Aorta (tissue), 5 donors: ENCODE measurements at places on chromosomes 6 and 20.

- H3K4me1 ChIP-seq: no peaks in the 10 kb centered on the region
- no peak overlapping the region for H3K27ac ChIP-seq
- DNase-seq: no peak
Observed at GRCh38 chr6:37916149-37916548, 96.6 kb downstream of the ZFAND3 start.

DNA sequence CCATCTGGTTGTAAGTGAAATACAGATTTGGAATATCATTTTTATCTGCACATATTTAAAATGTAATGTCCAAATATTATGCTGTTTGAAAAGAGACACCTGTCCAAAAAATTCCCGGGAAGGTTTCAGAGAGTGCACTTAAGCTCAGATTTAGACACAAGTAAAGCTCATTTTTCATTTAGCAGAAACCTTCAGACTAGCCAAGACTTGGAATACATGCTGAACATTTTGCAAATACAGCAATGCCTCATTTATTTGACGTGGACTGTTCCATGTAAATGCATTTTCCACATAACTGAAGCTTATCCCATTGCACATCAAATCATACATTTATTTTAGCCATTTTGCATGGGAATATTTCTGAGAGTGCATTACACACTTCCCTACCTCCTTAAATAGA, 280.7 kb downstream of the ZNF217 start:
- DNase-seq: no peak
- no peak overlapping the region for H3K4me3 ChIP-seq
- H3K27ac ChIP-seq: no peak overlapping the region
- no peaks in the 10 kb centered on the region for H3K27me3 ChIP-seq

GRCh38 chr6:126531840-126532239, 191.9 kb downstream of the CENPW start:
- H3K27me3 ChIP-seq: no peaks in the 10 kb centered on the region
- H3K27ac ChIP-seq: no peak overlapping the region
- H3K36me3 ChIP-seq: no peaks in the 10 kb centered on the region
- no peak overlapping the region for H3K4me3 ChIP-seq

- H3K36me3 ChIP-seq: no peaks in the 10 kb centered on the region
- no peak overlapping the region for H3K27ac ChIP-seq
- no peak for DNase-seq
- no peak overlapping the region for H3K4me3 ChIP-seq
- H3K4me1 ChIP-seq: no peaks in the 10 kb centered on the region
Observed at GRCh38 chr6:47264775-47265184, 44.9 kb downstream of the TNFRSF21 start.

DNA sequence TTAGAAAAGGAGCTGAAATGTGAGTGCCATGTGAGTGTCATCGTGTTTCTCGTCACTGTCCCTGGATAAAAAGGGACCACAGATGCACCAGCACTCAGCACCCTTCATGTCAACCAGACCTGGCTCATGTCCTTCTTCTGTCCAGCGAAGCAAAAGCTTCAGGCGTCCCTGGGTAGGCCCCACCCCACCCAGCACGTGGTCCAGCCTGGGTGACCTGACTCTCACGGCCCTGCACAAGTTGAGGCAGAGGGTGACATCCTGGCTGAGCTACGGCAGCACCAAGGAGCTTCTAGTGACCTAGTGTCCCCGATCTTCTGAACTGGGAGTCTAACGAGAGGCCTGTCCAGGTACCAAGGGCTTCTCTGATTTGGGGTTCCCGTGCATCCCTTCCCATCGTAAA, 37.8 kb downstream of the PSMG4 start:
- no peak overlapping the region for H3K4me3 ChIP-seq
- no peaks in the 10 kb centered on the region for H3K36me3 ChIP-seq
- no peaks in the 10 kb centered on the region for H3K4me1 ChIP-seq
- no peak overlapping the region for H3K27ac ChIP-seq
- no peak for DNase-seq
- no peaks in the 10 kb centered on the region for H3K27me3 ChIP-seq

- no peaks in the 10 kb centered on the region for H3K27me3 ChIP-seq
- no peak for DNase-seq
- no peak overlapping the region for H3K27ac ChIP-seq
- no peaks in the 10 kb centered on the region for H3K36me3 ChIP-seq
Observed at GRCh38 chr20:56922497-56922896, 293.4 kb downstream of the TFAP2C start.
